Activated naive CD4-positive, alpha-beta T cell treated with anti-CD3 and anti-CD28 coated beads, Interleukin-2, amount 50 U/mL, for 16 hours (primary cell): ENCODE measurements at places on chromosomes 2 and 18.

GRCh38 chr2:237298151-237299118, 115.5 kb downstream of the COL6A3 start:
- no peak for DNase-seq

DNA sequence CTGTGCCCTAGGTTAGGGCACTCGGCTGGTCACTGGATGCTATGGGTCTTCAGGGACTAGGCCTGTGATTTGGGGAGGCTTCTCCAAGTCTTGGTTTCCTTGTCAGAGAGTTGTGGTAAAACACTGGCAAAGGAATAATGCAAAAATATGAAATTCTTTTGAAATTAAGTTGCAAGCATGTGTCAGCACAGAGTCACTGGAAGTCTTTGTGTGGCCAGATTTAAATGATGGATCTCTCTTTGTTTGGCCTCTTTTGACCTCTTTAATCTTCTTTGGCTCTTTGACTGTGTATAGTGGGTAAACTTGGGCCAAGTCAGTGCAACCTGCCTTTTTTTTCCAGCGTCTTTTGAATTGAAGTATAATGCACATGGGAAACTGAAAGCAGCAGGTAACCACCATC, 12.1 kb downstream of the HK2 start:
- no peak for DNase-seq

DNA sequence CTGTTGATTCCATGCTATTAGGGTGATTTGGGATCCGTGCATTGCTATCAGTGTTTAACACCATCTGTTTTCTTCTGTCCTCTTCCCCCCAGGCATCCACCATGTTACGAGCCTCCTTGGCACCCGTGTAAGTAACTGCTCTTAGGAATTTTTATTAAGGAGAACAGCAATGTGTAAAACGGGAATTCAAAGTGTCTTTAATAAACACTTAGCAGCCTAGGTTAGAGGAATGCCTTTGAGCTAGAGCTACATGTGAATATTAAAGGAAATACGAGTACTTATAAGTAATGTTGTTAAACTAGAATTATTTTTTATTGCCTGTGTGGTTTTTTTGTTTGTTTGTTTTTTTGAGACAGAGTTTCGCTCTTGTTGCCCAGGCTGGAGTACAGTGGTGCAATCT, 58.1 kb downstream of the ARMC9 start:
- no peak for DNase-seq

DNA sequence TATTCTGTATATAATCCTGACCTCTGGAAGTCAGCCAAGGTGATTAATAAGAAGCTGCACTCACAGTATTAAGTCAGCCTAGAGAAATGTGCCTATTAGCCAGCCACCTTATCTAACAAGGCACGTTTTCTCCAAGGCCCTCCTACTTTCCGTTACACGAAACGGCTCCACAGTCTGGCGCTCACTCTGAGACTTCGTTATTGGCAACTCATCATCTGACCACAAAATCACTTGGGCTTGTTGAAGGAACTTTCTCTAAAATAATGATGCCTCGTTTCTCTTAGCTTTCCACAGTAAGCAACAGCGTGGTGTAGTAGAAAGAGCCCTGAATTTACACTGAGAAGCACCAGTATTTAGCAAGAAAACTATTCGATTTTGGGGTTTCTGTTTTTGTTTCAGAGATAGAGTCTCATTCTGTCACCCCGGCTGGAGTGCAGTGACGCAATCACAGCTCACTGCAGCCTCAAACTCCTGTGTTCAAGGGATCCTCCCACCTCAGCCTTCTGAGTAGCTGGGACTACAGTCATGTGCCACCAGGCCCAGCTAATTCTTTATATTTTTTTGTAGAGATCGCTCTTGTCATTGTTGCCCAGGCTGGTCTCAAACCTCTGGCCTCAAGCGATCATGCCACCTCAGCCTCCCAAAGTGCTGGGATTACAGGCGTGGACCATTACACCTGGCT, 53.6 kb upstream of the SLC14A1 start:
- DNase-seq: peak; percentile 45

DNA sequence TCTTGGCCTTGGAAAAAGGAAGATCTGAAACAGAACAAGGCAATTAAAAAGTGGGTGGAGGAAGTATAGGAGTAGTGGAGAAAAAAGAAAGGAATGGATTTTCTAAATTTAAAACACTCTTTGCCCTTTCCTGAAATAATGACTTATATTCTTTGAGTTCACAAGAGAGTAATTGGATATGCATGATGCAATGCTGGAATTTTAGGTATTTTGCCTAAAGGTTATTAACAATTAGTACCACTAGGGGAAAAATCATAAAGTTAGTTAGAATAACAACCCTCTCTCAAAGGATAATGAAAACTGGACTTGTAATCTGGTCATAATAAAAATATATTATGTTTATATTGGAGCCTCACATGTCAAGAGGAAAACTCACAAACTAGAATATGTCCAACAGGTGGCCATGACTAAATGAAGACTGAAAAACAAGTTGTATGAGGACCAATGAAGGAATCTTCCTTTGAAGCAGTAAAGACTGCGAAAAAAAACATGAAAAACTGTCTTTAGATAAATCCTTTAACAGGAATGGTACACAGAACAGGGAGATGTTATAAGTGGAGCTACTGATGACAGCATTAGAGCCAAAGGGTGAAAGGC, 281.8 kb downstream of the NCKAP5 start:
- DNase-seq: no peak
